NCI-H1417 treated with DMSO at 0.1 percent for 48 hours (cell line): ENCODE measurements at places on chromosomes 2 and 18.

DNA sequence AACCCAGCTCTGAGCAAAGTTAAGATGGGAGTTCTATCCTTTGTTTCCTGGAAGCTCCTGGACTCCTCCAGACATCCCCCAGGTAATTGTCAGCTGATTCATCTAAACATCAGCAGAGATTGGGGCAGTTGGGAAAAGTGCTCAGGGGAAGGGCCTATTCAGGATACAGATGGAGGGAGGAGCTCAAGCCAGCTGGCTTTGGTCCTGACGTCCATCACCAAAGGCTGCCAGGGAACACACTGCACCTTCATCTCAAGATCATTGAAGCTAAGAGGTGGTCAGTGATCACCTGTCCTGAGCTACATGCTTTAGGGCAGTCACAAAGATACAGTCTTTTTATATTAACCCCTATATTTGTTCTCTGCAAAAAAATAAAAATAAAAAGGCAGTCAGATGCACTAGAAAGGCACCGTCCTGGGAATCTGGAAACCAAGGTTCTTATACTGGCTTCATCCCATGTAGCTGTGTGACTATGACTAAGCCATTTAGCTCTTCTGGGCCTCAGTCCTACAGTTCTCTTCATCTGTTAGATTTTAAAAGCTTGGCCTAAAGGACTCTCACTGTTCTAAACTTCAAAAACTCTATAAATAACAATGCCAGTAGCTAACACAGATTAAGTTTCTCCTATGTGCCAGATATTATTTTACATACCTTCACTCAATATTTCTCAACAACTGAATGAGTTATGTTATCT, 446.5 kb downstream of the BCL11A start:
- DNase-seq = no peak

GRCh38 chr2:157894694-157895435, 18.7 kb upstream of the ACVR1 start:
- DNase-seq = no peak

DNA sequence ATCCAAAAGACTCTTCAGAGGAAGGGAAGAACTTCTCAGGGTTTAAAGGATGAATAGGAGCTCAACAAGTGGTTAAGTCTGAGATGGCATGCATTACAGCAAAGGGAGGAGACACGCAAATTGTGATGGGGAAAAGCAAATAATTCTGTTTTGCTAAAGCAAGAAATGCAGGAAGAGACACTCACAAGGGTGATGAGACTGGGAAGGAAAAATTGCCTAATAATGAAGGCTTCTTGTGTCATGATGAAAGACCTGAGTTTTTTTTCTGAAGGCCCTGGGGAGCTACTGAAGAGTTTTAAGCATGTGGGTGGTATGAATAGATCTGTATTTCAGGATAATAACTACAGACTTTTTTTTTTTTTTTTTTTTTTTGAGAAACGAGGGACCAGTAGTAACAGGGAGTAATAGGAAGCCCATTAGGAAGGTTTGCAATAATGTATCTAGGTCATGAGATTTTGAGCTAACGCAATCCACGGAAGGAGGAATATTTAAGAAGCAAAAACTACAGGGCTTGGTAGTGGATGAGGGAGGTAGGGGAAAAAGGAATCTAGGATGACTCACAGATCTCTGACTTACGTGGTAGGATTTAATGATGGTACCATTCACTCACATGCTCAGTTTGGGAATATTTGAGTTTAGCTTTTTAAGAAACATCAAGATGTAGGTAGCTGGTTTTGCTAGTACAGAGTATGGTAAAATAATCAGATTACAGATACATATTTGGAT, 16.0 kb upstream of the SERPINB3 start:
- DNase-seq = no peak

- no peak for DNase-seq
These were observed 83.7 kb upstream of the B3GNT2 start for GRCh38 chr2:62112179-62112578.

- no peak for DNase-seq
These were observed 60.9 kb downstream of the SOWAHC start for GRCh38 chr2:109674894-109675534.

GRCh38 chr2:40281021-40281940, 170.6 kb downstream of the SLC8A1 start:
- DNase-seq = no peak

DNA sequence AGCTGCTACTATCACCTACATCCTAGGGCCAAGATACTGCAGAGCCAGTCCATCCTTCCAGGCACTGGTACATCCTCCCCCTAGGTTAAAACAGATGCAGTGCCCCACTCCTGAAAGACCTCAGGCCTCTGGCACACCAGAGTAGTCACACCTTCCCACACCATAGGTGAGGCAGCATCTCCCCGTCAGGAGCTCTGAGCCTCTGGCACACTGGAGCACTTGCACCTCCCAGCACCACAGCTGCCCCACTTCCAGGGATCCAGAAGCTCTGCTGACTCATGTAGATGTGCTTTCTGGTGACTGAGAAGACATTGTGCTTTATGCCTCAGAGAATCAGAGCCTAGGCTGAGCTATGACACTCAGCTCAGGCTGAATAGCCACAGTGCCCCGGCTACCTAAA, 138.4 kb upstream of the COL3A1 start:
- no peak for DNase-seq

DNA sequence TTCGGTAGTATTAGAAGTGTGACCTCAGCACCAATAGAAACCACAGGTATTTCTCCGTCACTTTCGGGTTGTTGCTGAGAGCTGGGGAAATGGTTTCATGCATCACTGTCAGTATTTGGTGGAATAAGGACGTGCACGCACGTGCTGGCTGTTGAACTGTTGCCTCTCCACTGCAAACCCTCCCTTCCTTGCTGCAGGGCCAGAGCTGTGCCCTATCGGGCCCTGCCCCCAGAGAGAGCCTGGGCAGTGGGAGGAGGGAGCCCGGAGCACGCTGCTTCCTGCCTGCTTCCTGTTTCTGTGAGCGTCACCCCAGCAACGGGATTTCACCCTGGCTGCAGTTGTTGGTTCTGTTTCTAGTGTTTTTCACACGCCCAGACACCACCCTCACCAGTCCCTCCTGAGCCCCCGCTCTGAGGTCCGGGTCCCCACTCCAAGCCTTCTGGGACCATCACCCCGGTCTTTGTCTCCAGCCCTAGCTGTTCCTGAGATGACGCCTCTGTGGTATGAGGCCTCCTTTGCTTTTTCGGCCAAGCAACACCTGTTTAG, 47.4 kb downstream of the LRRFIP1 start:
- DNase-seq = peak; percentile 39

- DNase-seq = no peak
These were observed 27.5 kb downstream of the TMEM127 start for GRCh38 chr2:96238266-96238665.
